ENCODE measurements at places on chromosomes 1 and 21.

DNA sequence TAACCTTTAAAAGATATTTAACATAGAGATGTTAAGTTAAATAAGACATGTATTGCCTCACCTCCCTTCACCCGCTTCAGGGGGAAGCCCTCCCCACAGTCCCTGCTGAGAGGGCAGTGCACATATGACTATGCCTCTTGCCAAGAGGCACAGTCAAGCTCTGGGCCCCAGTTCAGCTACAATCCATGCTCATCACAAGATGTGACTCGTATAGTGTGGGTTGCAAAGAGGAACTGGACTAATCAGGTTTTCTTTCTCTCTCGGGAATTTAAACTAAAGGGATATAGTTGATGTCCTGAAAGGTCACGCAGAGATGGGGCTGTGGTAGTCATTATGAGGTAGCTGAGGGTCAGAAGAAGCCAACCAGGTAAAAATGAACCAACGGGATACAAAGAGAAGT, 35.6 kb downstream of the LYST start:
- DNase-seq: no peak

DNA sequence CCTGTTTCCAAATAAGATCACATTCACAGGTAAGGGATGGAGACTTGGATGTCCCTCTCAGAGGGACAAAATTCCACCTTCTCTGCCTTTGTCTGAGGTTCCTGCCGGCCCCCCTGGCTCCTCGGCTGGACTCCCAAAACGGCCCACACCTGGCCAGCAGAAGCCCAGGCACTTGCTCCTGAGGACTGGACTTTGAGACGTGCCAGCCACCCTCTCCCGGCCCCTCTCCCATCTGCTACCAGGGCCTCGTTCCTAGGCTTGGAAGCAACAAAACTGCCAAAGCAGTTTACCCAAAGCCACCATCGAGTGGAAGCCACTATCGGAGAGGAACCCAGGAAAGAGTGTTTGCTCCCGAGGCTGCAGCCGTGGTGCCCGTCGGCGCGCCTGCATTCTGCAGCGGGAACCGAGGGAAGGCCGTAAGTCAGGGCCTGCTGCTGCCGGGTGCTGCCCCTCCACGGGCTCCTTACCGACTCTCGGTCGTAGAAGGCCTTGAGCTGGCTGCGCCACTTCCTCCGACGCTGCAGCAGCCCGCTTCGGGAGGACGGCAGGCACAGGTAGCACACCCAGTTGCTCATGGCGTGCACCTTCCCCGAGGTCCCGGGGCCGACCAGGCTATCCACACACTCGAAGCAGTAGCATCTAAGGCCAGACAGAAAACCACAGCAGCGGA, 3.5 kb downstream of the DNMT3L start:
- DNase-seq: no peak

DNA sequence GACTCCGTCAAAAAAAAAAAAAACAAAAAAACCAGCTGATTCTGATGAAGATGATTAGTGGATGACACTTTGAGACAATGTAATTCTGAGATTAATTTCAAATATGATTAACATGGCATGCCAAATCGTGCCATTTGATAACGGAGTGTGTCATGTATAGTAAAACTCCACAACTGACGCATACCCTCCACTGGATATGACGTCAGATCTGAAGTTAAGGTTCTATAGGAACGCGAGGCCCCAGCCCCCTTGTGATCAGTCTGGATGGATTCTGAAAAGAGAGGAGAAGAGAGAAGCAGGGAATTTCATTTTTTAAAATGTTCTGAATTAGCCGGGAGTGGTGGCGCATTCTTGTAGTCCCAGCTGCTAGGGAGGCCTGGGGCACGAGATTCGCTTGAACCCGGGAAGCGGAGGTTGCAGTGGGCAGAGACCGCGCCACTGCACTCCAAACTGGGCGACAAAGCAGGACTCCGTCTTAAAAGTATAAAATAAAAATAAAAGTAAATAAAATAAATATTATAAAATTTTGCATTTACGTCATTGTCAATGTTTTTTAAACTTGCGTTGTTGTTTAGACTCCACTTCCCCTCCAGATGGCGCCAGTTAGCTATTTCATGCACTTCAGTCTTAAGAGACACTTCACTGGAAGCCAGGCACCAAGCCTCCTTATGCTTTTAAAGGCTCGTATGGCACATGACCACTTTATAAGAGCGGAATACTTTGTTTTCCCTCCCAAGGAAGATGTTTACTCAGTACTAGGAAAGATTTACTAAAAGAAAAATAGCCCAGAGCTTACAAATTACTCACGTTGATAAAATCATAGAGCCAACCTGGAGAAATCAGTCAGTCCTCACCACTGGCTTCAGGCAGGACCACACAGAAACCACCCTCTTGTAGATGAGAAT, 65.5 kb downstream of the UBE2U start:
- peak; percentile 9 for DNase-seq

- no peak for DNase-seq
Measured at GRCh38 chr21:37436174-37436573, 69.6 kb downstream of the DYRK1A start.

GRCh38 chr21:26159869-26160268, 10.7 kb downstream of the APP start:
- no peak for DNase-seq

DNA sequence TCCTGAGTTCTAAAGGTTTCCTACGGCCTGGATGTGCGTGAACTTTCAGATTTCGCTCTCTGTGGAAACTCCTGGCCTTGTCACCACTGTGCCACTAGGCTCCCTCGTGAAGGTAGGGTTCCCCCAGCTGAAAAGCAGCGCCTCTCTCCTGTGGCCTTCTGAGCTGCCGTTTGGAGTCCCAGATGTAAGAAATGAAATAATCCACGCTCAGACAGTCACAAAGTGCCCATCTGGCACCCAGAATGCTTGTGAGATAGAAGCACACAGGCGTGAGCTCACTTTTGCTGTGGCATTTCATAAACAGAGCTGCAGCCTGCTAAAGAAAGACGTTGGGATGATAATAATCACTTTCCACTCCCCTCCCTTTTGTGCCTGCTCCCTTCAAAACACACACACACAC, 65.8 kb downstream of the LMO4 start:
- DNase-seq: no peak

GRCh38 chr1:95116580-95117206, 462 bp upstream of the TLCD4 start:
- DNase-seq: peak; percentile 82

DNA sequence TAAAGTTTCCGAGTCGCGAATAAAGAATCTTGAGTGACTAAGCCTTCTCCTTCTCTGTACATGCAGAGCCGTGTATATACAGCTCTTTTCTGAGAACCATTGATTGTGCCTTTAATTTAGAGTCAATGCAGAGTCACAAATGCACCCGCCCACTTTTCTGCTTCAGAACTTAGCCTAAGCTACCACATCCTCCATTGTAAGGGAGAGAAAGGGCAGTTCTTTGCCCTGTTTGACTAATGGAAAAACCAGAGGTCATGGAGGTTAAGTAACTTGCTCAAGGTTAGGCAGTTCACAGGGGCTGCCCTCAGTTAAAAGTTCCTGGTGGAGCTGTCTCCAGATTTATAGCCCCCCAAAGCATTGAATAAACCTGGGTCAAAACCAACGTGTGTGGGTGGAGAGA, 139.6 kb downstream of the TOMM20 start:
- no peak for DNase-seq

DNA sequence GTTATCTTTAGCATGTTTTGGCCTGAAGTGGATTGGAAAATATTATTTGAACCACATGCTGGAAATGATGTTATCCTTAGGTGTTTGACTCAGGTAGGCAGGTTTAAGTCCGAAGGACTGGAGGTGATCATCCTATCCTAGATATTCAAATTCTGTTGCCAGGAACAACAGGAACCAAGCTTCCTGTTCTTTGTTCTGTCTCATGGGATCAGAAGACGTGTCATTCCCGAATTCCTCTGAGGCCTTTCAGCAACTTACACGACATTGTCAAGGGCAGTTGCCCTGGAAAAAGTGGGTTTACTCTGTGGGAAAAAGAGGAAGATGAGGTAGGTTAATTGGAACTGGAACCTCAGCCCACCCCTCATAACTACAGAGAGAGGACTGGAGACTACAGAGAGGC, 36.6 kb downstream of the SLAMF6 start:
- no peak for DNase-seq

DNA sequence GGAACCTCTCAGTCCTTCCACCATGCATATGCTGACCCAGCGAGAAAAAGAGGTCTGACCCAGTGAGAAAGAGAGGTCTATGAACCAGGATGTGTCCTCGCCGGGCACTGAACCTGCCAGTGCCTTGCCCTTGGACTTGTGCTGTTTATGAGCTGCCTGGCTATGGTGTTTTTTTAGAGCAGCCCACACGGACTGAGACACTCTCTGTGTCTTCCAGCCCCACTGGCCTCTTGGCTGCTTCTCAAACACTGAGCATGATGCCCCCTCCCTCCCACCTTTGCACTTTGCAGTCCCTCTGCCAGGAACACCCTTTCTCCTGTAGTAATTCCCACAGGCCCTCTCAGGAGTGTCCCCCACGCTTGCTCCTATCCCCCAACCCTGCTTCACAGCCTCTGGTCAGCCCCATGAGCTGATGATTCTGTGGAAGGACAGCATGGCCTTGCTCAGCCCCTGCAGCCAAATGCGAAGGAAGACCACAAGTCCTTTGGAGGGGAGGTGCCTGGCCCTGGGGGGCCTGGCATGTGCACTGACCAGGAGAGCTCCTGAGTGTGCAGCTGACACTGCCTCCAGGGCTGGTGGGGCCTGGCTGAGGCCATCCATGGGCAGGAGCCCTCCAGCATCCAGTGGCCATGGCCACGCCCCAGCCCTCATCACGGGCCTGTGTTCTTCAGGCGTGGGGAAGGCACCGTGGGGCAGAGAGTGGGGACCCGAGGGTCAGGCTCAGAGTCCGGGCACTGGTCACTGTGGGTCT, 23.8 kb downstream of the WNT3A start:
- no peak for DNase-seq
